GM23248 (cell line): ENCODE measurements at places on chromosomes 6 and 20.
A peak's percentile ranks its signal among the peaks of the same experiment; 100 is the strongest.

- no peak for DNase-seq
These were observed 50.4 kb upstream of the NKX2-2 start for GRCh38 chr20:21564127-21564773.

DNA sequence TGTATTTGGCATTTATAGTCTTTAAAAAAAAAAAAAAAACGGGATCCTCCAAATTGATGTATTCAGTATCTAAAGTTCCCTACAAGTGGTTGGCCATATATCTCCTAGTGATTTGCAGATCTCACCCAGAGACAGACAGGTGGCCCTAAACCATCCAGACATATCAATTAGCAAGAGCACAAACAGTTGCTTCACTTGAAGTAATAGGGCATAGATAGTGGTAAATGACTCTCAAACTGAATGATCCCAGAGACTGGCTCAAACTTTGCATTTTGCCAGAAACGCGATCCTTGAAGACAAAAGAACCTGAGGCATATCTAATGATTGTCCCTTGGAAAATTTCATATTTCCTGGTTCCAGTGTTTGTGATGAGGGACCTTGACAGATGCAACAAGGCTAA lies 54.6 kb downstream of the HMGCLL1 start:
- DNase-seq: no peak

DNA sequence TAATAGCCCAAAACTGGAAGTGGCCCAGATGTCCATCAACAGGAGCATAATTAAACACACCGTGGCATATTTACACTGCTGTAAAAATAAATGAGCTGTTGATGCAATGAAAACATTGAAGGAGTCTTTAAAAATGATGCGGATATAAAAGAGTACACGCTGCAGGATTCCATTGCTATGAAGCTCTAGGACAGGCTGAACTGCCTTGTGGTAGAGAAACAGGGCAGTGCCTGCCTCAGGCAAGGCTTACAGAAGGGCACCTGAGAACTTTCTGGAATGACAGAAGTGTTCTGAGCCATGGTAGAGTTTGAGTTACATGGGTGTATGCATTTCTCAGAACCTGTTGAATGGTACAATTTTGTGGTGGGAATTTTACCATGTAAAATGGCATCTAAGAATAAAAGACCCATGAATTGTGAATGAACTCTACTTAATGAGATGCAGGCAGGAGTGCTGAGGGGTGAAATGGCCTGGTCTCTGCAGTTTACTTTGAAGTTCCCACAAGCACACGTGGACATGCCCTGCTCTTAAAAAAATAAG lies 45.3 kb upstream of the RIN2 start:
- no peak for DNase-seq

GRCh38 chr20:58436868-58437645 lies 48.0 kb downstream of the VAPB start:
- no peak for DNase-seq

DNA sequence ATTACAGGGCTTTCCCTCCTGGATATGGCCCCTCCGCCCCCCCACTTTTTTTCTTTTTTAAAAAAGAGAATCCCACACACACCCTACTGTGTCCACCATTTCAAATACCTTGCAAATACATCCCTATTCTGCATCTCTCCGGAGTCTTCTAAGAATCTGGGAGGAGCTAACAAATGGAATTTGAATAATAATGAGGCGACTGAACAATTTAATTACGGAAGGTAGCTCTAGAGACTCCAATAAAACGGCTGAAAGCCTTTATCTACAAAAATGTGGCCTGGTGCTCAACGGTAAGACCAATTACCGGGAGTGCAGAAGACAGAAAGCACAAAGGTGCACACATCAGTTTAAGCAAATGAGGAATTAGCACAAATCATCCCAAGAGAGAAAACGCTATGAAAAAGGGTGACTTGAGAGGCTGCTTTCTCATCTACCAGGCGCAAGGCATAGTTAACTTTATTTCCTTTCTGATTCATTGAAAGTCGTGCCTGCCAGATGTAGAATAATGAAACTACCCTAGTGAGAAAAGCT lies 1.8 kb downstream of the RRAGD start:
- peak; percentile 36 for DNase-seq

DNA sequence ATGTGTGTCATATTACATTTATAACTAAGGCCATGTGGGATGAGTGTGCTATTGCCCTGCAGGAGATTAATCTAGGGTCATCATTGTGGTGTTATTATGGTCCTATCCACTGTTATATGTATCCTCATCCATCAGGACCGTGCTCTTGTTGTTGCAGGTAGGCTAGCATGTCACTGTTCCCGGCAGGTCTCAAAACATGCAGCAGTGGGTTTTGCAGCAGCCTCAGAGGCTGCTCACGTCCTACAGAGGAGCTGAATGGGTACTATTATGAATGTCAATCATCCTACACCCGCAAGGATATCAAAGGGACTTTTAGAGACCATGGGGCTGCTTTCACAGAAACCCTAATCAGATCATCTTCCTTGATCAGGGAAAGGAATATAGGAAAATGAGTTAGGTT lies 318.2 kb downstream of the SAMD5 start:
- DNase-seq: no peak

GRCh38 chr6:93177438-93177837 lies 241.9 kb downstream of the EPHA7 start:
- DNase-seq: no peak

- no peak for DNase-seq
These were observed 871 bp upstream of the SYNDIG1 start for GRCh38 chr20:24468401-24469115.

GRCh38 chr6:150667977-150668716 lies 68.5 kb downstream of the PLEKHG1 start:
- peak; percentile 79 for DNase-seq

DNA sequence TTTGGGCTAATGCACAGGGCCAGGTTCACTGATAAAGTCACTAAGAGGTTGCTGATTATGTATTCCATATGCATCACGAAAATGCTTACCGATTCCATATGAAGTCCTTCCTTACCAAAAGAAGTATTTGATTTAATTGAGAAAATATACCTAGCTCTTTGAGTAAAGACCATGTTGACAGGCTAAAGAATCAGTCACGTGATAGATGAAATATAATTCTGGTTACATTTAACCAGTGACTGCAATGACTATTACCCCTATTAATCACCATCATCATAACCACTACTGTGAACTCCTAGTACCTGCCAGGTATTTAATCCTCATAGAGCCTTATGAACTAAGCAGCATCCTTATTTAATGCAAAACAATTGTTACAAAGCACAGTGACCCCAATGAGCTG lies 110.1 kb downstream of the HIVEP2 start:
- DNase-seq: no peak

DNA sequence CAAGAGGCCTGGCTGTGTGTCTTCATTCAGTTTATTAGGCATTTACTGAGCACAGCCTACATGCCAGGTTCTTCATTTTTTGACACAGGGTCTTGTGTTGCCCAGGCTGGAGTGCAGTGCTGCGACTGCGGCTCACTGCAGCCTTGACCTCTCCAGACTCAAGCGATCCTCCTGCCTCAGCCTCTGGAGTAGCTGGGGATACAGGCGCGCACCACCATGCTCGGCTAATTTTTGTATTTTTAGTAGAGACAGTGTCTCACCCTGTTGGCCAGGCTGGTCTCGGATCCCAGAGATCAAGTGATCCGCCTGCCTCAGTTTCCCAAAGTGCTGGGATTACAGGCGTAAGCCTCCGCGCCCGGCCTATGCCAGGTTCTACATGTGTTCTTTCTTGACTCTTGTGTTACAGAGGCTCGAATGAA lies 601 bp upstream of the ATRN start:
- DNase-seq: no peak
